ENCODE measurements at places on chromosomes 5 and 9.
A peak's percentile ranks its signal among the peaks of the same experiment; 100 is the strongest.

- DNase-seq, result no peak
These were observed at the start of gene ELAVL2 for GRCh38 chr9:23826120-23826629. Gene ELAVL2, minus strand, starts transcription at chr9:23826240. Its CDS starts 64,006 bp downstream, at chr9:23762234.

DNA sequence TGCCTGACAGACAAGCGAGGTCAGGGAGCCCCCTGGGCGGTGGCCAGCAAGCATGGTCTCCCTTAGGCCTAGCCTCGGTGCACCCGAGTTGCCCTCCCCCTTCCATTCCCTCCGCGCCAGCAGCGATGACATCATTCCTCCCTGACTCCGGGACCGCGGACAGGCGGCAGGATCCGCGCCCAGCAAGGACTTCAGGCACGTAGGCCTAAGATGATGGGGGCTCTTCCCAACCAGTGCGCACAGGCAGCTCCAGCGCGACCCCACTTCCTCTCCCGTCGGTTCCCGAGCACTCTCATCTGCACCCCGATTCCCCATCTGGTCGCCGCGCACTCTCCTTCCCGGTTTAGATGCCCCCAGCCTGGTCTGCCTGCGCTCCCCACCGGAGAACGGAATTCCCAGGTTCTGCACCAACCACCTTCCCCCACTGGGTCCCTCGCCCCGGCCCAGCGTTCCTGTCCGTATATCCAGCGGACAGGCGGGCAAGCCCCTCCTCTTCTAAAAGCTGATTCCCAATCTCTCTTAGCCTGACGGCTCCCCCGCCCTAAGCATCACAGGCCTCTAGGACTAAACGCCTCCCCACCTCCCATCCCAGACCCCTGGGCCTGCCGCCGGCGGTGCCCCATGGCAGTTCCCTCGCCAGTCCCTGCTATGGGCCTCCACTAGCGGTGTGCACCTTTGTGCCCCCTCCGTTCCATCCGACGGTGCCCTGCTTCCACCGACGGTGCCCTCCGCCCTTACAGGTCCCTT, 931 bp downstream of the FAM219A start:
- peak; percentile 67 for DNase-seq

GRCh38 chr5:178595150-178595549, 5.0 kb upstream of the COL23A1 start:
- DNase-seq, result no peak

DNA sequence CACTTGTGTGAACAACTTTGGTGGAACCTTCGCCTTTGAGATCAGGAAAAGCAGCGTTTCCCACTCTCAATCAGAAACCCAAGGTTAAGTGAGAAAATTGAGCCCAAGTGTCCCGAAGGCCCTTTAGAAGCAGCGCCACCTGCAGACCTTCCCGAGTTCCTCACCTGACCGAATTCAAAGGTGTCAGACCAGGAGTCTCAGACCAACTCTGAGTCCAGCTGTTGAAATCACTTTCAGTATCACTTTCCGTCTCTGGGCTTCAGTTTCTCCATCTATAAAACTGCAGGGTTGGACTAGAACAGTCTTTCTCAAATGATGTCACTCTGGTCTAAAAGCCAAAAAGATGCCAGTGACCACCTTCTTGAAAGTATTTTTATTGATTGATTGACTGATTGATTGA, 31.7 kb upstream of the GRHPR start:
- DNase-seq, result no peak

GRCh38 chr9:73200694-73201452, 49.2 kb downstream of the ANXA1 start:
- no peak for DNase-seq

DNA sequence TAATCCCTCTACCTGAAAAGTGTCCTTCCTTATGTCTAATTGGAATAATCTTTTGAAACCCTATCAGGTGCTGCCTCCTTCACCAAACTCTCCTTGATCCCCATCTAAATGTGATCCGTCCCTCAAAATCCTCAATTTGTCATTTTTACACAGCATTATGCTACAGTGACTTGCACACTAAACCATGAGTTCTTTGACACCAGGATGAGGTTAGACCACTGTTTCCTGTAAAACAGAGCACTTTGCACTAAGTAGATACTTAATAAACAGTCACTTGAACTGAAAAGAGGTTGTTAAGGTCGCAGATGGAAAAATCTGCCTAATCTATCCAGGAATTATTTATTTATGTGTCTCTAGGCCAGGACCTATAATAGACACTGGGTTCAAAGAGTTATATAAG, 44.2 kb upstream of the TLX3 start:
- DNase-seq, result no peak

- no peak for DNase-seq
These were observed 9.7 kb downstream of the SLC30A5 start for GRCh38 chr5:69103521-69103920.

DNA sequence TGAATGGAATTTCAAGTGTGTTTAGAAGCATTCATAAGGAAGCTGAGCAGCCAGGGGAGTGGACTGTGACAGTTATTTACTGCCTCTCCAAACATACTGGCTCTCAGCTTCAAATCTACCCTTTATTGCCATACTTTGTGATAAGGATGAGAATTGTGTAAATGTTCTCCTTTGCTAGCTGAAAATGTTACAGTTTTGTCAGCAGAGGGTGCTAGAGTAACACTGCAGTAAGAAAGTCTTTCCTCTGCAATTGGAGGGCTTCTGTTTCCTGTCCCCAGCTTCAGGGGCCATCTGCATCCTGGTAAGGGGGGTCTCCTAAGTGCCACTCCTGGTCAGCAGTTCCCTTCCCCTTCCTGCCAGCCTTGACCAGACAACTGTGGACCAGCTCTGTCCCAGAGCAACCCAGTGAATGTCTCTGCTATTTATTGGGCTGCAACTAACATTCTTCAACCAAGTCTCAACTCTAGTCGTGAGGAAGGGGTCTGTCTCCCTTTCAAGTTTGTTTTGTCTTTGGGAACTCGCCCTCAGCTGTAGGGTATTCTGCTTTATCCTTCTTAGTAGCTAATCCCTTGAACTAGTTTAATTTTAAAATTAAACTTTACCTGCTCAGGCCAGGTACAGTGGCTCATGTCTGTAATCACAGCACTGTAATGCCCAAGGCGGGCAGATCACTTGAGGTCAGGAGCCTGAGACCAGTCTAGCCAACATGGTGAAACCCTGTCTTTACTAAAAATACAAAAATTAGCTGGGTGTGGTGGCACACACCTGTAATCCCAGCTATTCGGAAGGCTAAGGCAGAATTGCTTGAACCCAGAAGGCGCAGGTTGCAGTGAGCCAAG, 45.3 kb downstream of the RAPGEF6 start:
- DNase-seq, result peak; percentile 7

GRCh38 chr9:87026204-87026603, 78.9 kb upstream of the GAS1 start:
- DNase-seq, result no peak

GRCh38 chr9:135827301-135827700, 80.0 kb downstream of the CAMSAP1 start:
- no peak for DNase-seq

DNA sequence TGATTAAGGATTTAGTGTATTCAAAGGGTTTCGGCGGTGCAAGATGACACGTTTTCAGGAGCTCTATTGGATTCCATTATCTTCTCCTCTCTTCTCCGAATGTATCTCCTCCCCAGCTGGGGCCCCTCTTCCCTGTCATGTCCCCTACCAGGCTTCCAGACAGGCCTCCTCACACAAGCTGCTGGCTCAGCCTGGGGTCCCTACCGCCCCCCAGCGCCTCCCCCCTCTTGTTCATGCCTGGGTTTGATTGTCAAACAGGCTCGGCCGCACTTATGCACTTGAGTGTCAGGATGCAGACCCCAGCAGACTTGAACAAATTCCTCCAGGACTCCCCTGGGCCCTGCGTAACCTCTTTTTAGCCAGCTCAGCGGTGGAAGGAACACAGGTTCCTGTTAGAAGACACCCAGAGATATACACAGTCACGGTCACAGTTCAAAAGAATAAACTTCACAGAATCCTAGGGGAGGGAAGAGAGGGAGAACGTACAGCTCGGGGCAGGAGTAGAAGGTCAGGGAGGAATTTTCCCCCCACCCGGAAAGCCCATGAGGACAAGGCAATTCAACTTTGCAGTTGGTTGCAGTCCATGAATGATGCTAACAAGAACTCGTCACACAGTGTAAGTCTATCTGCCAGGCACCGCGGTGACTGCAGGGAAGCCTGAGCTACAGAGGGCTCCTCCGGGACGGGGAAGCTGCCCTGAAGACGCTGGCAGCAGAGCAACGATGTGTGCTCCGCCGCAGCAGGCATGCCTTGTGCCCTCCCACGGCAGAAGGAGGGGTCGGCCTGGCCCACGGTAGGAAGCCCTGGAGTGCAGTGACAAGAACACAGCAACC, 560.0 kb downstream of the BNC2 start:
- DNase-seq, result no peak

DNA sequence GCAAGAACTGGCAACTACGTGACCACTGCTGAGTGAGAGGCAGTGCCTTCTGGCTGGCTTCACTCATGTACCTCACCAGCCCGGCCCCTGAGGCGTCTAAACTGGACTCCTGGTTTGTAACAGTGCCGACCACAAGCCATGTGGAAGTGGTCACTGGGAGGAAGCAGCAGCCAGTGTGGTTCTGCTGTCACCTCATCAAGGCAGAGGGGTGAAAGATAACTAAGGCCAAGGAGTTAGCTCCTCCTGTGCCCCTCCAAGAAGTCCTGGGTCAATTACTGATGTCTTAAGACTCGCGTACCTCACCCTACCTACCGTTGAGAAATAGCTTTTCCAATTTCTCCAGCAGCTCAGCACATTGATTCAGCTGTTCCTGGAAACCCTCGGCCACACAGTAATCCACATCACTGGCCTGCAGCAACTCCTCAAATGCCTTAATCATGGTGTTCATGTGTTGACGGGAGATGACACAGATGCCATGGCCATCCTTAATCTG, 142.9 kb downstream of the CDK5RAP2 start:
- no peak for DNase-seq

DNA sequence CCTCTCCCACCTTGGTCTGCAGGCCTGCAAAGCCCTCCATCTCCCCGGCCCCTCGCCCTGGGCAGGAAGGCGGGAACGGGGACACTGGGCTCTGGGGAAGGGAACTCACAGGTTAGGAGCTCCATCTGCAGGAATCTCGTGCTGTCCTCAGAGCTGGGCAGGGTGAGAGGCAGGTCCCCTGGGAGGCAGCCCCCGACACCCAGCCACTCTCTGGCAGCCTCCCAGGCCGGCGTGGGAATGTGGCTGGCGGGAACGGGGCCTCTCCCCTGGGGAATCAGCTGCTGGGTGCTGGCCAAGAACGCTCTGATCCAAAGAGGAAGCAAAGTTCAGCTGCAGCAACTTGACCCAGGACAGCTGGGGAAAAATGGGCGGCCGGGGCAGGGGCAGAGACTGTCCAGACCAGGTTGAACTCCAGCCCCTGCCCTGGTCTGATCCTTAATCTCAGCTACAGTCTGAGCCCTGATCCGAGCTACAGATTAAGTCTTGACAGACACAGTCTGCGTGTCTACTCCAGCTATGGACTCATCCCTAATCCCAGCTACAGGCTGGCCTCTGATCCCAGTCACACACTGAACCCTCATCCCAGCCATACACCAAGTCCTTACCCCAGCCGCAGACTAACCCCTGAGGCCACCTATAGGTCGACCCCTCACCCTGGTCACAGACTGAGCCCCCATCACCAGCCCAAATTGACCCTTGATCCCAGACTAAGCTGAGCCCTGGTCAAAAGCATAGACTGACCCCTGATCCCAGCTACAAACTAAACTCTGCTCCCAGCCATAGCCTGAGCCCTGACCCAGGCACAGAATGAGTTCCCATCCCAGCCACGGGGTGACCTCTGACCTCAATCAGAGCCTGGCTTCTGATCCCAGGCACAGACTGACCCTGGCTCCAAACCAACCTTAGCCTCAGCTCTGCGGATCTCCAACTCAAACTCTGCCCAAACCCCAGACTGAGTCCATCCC, 37.3 kb upstream of the EGFL7 start:
- DNase-seq, result peak; percentile 31

GRCh38 chr5:72130351-72130761, 23.1 kb downstream of the MAP1B start:
- no peak for DNase-seq
